ENCODE measurements at places on chromosomes 6 and 20.

DNA sequence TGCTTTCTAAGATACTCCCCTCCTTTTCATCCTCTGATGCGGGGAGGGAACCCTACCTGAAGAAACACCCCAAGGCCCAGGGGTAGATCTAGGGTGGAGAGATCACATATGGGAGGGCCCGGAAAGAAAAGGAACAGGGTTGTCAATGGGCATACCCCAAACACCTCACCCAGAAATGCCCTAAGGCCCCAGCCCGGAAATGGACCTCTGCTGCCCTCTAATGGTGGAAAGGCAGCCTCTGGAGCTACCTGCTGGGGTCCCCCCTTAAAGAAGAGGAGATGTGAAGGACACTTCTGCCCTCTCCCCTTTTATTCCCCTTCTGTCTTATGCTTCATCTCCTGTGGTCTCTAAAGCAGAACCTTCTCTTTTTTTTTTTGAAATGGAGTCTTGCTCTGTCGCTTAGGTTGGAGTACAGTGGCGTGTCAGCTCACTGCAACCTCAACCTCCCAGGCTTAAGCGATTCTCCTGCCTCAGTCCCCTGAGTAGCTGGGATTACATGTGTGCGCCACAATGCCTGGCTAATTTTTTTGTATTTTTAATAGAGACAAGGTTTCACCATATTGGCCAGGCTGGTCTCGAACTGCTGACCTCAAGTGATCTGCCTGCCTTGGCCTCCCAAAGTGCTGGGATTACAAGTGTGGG lies 458 bp upstream of the ARMC12 start:
- DNase-seq, result peak; percentile 60

DNA sequence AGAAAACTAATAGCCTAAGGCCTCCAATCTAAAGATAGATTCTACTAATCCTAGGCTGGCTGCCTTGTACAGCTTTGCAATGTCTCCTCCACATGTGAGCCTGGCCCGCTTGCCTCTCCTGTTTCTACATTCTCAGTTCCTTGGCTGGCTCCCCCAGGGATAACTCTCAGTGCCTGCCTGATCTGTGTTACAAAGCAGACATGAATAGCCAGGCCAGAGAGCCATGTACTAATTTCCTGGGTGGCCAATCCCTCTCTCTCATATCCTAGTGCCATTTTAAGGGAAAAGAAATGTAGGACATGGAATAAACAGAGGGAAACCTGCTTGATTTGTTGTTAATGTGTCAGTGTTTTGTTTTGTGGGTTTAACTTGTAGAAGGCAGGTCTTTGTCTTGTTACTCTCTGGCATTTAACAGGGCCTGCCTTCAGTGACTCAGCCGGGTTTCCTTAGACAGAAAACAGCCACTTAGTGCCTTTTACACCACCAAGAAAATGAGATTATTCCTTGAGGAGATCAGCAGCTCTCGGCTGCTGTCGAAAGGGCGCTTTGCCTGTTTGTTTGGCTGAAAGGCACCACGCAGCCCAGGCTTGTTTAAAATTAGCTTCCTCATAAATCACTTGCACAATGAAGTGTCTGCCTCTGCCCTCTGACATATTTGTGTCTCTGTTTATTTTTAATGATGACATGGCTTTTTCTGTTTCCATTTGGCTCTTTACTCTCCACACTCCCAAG lies 702.7 kb downstream of the MAFB start:
- DNase-seq, result no peak

GRCh38 chr6:166955121-166955864 lies 1.1 kb downstream of the RNASET2 start:
- no peak for DNase-seq

- no peak for DNase-seq
Observed at GRCh38 chr6:34559651-34560365, 3.7 kb upstream of the SPDEF start.

GRCh38 chr6:35360349-35361138 lies 18.2 kb downstream of the PPARD start:
- DNase-seq, result no peak

DNA sequence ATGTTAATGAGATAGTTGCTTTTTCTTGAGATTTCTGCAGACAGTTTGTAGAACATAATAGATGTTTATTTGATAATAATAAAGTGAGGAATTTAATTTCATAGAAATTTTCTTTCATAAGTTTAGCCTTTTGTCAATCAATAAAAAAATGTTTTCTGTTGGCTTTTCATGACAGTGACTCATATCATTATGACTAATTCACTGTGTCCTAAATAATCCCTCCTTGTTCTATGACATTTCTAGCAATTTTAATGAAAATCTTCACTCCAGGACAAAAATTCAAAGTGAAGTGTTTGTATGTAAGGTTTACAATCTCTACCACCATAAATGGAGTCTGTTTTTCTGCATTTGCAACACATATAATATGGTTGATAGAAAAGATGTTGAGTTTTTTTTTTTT lies 109.9 kb downstream of the UTRN start:
- no peak for DNase-seq

- no peak for DNase-seq
Observed at GRCh38 chr6:21749754-21750153, 156.2 kb downstream of the SOX4 start.

- peak; percentile 31 for DNase-seq
Observed at GRCh38 chr6:161169696-161170095, 104.2 kb downstream of the AGPAT4 start.

DNA sequence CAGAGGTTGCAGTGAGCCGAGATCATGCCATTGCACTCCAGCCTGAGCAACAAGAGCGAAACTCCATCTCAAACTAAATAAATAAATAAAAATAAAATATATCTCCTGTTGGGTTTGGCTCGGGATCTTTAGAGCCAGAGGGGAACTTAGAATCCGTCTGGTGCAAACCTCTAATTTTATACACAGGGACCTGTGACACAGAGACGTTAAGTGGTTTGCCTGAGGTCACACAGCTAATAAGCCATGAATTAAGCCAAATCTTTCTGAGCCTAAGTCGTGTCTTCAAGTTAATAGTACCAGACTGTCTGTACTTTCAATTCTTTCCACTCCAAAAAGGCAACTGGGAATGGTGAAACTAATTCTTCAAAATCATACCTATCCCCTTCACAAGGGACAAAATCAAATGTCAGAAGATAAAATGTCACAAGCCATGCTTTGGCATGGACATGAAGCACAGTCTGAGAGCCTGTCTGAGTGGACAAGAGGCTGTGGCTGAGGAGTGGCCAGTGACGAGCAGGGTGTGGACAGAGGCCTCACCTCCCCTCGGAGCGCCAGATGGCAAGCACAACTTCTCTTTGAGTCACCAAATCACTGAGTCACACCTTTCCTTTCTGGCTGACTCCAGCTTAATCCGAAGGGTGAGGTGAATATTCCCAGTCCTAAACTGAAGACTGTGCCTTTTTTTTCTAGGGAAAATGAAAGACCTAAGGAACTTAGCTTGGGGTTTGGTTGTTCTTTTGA lies 177.4 kb downstream of the TFAP2A start:
- no peak for DNase-seq

GRCh38 chr20:44959082-44959637 lies 1.0 kb downstream of the TOMM34 start:
- DNase-seq, result no peak

- DNase-seq, result no peak
Observed at GRCh38 chr6:45626087-45626891, 248.6 kb upstream of the SUPT3H start.

GRCh38 chr6:26235302-26235670 lies 129.7 kb upstream of the BTN3A2 start:
- DNase-seq, result no peak

DNA sequence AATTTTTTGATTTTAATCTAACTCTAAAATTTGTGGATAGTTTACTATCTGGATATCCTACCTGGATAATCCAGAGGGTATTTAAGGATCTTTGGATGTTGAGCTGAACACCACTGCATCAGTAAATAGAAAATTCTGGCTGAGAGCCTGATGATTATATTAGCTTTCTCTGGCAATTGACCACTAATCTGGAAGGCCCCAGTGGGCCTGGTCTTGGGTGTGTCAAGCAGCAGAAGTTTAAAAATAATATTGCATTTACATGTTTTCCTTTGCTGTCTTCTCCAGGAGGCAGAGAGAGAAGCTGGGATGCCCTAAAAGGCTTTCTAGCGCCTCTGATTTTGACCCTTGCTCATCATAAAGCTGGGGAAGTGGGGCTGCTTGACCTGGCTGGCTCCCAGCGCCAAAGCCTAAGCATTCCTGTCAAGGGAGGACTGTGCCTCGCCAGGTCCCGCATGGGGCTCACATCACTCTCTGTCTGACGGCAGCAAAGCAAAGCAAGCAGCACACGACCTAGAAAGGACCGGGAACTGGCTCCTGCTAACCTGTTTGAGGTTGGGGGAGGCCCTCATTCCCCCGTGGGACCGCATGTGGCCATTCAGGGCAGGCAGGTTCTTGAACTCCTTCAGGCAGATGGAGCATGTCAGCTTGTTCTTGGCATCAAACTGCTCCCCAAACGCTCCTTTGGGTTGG lies 46.6 kb upstream of the MRPS10 start:
- DNase-seq, result no peak

DNA sequence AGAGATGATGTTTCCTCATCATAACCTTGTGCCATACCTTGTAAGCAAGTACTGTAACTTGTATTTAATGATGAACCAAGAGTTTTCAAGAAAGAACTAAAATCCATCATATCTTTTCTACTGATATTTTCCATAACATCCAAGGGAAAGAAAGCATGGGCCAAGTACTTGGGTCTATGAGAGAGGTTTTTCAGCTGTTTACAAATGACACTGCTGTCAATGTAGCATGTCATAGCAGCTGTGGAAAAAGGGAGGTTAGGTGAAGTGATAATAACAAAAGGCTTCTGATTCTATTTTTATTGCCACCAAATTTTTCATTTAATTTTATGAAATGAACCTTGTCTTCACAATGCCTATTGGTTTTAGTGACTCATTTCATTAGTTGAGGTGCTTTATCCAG lies 482.3 kb downstream of the LMBRD1 start:
- no peak for DNase-seq

- DNase-seq, result peak; percentile 11
Observed at GRCh38 chr20:54179946-54180345, 6.2 kb upstream of the CYP24A1 start.

- DNase-seq, result no peak
Observed at GRCh38 chr20:47907031-47907675, 121.9 kb upstream of the SULF2 start.

- DNase-seq, result peak; percentile 30
Observed at GRCh38 chr20:2752567-2753460, 47.6 kb downstream of the CPXM1 start.

GRCh38 chr6:121309768-121310469 lies 24.4 kb downstream of the TBC1D32 start:
- no peak for DNase-seq

GRCh38 chr20:8018958-8019245 lies 659 bp downstream of the TMX4 start:
- peak; percentile 68 for DNase-seq

DNA sequence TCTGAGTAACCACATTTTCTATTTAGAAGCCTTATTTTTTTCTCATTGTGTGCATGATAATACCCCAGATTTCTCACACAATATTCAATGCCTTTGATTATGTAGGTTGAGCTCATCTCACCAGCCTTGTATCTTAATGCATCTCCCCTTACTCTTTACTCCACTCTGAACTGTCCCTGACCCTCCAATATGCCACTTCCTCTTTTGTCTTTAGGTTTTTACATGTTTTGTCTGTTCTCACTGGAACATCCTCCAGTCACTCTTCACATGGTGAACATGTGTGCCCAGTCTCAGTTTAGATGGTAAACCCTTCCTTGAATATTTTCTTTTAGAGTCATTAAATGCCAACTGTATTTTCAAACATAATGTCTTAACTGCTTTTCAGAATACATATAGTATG lies 392.9 kb upstream of the IMPG1 start:
- no peak for DNase-seq

GRCh38 chr20:29744071-29744470 lies 1513.4 kb upstream of the DEFB115 start:
- no peak for DNase-seq

Measured in NCI-H2081 (cell line).